CD4-positive, alpha-beta memory T cell (primary cell): ENCODE measurements at places on chromosomes 2 and 18. TPM values are rescaled to one million over a fixed set of nuclear protein-coding genes. Genes with fewer than 3 reads are reported as not detected.

DNA sequence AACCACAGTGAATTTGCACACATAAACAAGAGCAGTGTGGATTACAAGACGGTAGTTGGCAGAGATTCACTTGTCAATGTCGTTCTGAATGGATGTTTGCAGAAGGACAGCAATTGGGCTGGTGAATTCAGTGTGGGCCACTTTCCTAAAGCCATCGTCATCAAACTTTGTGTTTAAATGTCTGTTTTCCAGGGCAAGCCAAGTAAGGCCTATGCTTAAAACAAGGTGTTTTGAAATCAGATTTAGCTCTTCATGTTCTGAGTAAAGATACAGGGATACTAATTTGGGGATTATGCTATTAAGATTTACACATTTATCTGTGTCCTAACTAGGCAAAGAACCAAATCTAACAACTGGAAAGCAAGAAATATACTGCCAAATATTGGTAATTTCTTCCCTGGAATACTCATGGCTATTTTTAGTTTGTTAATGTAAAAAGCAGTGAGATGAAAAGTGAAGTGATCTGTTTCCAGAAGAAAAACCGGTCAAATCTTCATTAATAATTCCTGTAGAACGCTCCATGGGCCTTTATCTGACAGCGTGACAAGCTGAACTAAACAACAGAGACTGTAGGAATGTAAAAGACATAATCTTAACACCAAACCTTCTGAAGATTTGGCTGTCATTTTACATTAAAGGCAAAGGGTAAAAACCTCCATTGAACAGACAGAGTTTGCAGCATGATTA is 175.7 kb downstream of the ICOS start:
- H3K4me1 ChIP-seq = peaks cover 48% of the 10 kb centered on the region
- no peak overlapping the region for H3K4me3 ChIP-seq
- H3K36me3 ChIP-seq = no peaks in the 10 kb centered on the region
- no peak overlapping the region for H3K27ac ChIP-seq
- H3K27me3 ChIP-seq = no peaks in the 10 kb centered on the region
- DNase-seq = no peak

- H3K4me1 ChIP-seq = no peaks in the 10 kb centered on the region
- H3K27ac ChIP-seq = no peak overlapping the region
- no peaks in the 10 kb centered on the region for H3K36me3 ChIP-seq
- no peak for DNase-seq
- H3K27me3 ChIP-seq = no peaks in the 10 kb centered on the region
- H3K4me3 ChIP-seq = no peak overlapping the region
Observed at GRCh38 chr18:35730691-35731370, 149.3 kb downstream of the GALNT1 start.

DNA sequence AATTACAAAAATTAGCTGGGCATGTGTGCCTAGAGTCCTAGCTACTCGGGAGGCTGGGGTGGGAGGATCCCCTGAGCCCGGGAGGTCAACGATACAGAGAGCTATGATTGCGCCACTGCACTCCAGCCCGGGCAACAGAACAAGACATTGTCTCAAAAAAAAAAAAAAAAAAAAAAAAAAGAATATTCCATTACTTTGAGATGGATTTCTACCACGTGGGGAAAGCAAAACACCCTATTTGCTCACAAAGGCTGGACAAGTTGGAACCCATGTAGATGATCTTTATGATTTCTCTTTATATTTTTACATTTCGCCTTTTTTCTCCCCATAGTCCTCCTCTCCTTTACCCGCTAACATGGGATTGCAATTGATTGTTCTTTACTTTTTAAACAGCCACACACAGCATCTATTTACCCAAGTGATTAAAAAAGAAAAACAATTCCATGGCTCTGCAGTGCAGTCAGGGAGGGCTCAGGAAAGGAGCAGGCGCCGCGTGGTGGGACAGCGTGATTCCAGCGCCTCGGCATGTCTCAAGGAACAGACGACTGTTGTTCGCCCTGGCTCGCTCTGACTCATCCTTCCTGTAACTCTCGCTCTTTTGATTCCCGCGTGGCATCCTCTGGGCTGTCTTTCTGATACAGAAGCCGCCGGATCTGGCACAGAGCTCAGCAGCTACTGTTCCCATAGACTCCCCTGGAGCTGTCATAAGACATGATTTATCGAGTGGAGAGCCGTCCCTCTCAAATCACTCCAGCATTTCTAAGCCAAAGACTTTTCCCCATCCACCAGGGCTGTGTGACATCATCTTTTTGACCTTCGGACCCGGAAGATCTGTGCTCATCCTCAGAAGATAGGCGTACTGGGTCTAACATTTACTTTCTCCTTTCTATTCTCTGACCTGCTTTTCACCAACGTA is 230.4 kb upstream of the AGAP1 start:
- DNase-seq = no peak
- no peaks in the 10 kb centered on the region for H3K36me3 ChIP-seq
- no peak overlapping the region for H3K27ac ChIP-seq
- H3K4me3 ChIP-seq = no peak overlapping the region

GRCh38 chr18:61710082-61710620 is 182.7 kb downstream of the RNF152 start:
- no peak overlapping the region for H3K4me3 ChIP-seq
- H3K27me3 ChIP-seq = no peaks in the 10 kb centered on the region

DNA sequence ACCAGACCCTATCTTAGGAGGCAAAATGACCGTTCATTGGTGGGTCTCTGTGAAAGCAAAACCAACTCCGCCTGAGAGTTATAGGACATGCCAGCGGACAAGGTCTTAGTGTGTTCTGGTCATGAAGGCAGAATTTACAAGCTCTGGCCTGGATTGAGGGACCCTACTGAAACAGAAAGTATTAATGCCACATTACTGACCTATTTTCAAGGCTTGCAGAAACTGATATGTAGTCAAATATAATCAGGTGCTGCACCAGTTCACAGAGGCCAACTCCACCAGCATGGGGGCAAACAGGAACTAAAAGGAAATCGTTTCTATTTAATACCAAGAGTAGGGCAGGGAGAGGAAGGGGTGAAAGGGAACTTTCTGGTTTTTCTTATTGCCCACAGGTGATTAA is 19.7 kb downstream of the TYMS start:
- peaks cover 43% of the 10 kb centered on the region for H3K36me3 ChIP-seq
- H3K27ac ChIP-seq = no peak overlapping the region
- peaks cover 11% of the 10 kb centered on the region for H3K4me1 ChIP-seq
- H3K4me3 ChIP-seq = no peak overlapping the region
- no peaks in the 10 kb centered on the region for H3K27me3 ChIP-seq
- no peak for DNase-seq

The C2orf72 gene
- total RNA-seq = not detected

The CCDC121 gene
- total RNA-seq = 2.2 TPM

GRCh38 chr2:201135386-201135785 is 19.4 kb downstream of the CFLAR start:
- H3K27ac ChIP-seq = peak overlapping the region; percentile 28
- peaks cover 57% of the 10 kb centered on the region for H3K36me3 ChIP-seq
- no peaks in the 10 kb centered on the region for H3K27me3 ChIP-seq
- no peak overlapping the region for H3K4me3 ChIP-seq
- H3K4me1 ChIP-seq = peaks cover 50% of the 10 kb centered on the region
- DNase-seq = no peak

GRCh38 chr2:75224636-75225094 is 25.3 kb upstream of the TACR1 start:
- H3K36me3 ChIP-seq = no peaks in the 10 kb centered on the region
- H3K4me3 ChIP-seq = no peak overlapping the region
- H3K4me1 ChIP-seq = no peaks in the 10 kb centered on the region
- H3K27me3 ChIP-seq = no peaks in the 10 kb centered on the region
- H3K27ac ChIP-seq = no peak overlapping the region

DNA sequence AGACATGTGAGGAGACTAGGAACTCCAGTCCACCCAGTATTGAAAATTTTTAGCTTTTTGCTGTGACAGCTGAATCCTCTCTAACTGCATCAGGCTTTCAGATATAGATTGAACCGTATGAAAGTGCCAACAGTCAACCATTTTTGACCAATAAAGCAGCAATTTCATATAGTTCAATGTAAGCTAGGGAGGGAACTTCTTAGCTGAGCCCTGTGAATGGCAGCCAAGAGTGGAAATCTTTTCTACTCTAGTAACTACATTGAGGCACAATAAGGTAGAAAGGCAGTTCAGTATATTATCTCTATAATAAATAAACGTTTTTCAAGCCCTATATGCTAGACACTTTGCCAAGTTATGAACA is 96.3 kb upstream of the TANK start:
- no peak for DNase-seq
- H3K4me1 ChIP-seq = no peaks in the 10 kb centered on the region
- H3K36me3 ChIP-seq = no peaks in the 10 kb centered on the region
- no peaks in the 10 kb centered on the region for H3K27me3 ChIP-seq

DNA sequence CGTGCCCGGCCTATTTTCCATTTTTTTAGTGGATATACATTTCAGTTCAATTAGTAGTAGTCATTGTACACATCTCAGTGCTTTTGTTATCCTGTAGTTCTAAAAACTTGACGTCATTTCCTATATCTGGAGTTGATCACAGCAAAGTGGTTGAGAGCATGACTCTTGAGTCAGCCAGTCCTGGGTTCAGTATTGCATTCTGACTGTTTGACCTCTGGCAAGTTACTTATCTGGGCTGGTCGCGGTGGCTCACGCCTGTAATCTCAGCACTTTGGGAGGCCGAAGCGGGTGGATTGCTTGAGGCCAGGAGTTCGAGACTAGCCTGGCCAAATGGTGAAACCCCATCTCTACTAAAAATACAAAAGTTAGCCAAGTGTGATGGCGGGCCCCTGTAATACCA is 50.4 kb upstream of the PPM1B start:
- no peaks in the 10 kb centered on the region for H3K27me3 ChIP-seq
- H3K27ac ChIP-seq = no peak overlapping the region
- no peak overlapping the region for H3K4me3 ChIP-seq
- H3K4me1 ChIP-seq = peaks cover 12% of the 10 kb centered on the region

DNA sequence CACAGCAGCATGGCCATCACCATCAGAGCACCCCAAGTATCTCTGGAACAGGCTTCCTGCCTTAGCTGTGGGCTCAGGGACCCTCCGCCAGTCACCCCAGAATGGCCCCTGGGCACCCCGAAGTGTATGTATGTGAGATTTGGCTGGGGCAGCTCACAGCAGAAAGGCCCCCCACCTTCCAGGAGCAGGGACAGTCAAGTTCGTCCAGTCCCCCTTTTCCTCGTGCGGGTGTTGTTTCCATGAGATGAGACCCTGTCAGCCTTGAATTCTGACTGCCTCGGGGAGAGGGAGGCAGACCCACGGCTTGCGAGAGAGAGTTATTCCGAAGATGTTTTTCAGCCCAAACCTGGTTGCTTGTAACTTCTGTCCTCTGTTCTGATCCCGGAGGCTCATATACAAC is 290.9 kb upstream of the HDAC4 start:
- no peaks in the 10 kb centered on the region for H3K27me3 ChIP-seq
- H3K36me3 ChIP-seq = no peaks in the 10 kb centered on the region
- no peak for DNase-seq
- no peak overlapping the region for H3K27ac ChIP-seq
